ENCODE measurements at places on chromosomes 5 and 9.

- DNase-seq, result no peak
These were observed 5.2 kb upstream of the FAM13B start for GRCh38 chr5:138037907-138038633.

DNA sequence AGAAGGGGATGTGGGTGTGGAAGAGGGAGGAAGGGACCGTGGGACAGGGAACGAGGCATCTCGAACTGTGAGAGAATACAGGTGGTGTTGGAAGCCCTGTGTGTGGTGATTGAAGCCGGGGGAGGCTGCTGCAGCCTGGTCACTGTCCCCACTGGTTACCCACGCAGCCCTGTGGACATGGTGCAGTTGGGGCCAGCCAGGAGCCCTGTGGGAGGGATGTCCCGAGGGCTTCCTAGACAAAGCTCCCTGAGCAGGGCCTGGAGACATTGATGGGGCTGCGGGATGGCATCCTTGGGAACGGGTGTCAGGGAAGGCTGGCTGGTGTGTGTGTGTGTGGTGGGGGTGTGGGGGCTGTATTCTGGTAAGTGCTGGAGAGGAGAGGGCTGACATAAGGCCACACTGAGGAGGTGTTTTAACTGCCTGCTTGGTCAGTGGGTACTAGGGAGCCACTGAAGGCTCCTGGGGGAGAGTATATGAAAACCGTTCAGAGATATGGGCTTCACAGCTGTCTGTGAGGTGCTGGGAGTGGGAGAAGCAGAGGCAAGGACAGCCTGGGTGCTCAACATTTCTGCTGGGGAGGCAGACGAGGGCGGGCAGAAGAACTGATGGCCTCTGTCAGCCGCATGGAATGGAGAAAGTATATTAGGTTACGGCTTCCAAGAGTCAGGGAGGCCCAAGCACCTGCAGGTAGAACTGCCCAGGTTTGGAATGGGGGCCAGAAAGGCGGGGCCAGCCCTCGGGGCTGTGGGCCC, 20.0 kb downstream of the WNK2 start:
- no peak for DNase-seq

- peak; percentile 68 for DNase-seq
These were observed 28.4 kb downstream of the SLC12A2 start for GRCh38 chr5:128111818-128112448.

- peak; percentile 75 for DNase-seq
These were observed 19.3 kb downstream of the PPIP5K2 start for GRCh38 chr5:103139264-103139865.
